ENCODE measurements at places on chromosomes 12 and 14.

DNA sequence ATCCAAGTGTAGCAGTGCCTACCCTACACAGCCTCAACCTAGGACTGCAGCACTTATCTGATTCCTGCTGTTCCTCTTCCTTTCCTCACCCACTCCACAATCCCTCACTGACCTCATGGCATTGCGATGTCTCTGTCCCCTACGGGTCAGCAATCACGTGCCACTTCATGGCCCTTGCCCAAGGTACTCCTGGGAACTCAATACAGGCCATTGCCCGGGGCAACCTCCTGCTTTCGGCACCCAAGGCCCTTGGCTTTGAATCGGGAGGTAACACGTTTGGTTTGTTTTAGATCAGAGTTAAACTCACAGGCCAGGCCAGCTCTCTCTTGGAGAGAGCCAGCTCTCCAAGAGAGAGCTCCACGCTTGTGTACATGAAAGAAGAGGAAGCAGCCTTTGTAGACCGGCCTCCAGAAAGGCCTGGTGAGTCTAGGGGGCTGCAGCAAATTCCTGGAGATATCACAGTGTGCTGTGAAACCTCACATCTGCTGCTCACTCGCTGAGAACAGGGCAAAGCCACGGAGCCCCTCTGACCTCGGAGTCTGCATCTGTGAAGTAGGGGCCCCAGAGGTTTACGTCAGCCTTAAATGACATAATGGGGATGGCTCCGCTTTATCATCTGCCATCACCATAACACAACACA, 12.2 kb downstream of the CLMN start:
- no peak for DNase-seq

GRCh38 chr14:90336401-90336800, 4.7 kb upstream of the NRDE2 start:
- DNase-seq, result no peak

DNA sequence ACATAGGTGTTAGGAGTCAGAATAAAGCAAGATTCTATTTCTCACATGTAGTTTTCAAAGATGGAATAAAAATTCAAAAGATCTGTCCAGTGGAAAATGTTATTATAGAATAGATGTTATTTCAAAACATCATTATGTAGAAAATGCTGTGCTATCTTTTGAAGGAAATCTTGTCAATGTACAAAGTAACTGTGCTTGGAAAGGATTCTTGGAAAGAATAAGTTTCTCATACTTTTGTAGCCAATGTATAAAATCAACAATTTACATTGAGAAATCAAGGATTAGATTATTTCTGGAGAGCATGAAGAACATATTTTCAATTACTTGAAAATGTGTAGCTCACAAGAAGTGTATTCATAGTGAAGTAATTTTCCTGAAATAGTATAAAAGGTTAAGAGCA, 532.5 kb upstream of the MGAT4C start:
- DNase-seq, result no peak

DNA sequence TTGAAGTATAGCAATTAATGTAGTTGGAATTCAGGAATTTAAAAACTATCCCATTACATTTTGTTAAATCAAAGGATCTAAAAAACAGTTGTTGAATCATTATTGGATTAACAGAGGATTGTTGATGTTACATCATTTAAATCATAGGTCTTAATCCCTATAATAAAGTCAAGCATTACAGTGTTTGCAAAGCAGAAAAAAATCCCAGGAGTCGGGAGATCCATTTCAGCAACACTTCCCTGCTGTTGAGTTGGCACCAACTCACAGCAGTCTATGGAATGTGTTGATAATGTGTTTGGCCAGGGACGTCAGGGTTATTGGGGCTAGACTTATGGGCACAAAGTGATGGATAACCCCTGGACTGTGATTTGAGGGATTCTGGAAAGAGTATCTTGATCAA, 99.1 kb upstream of the TMTC1 start:
- peak; percentile 59 for DNase-seq

GRCh38 chr12:49662998-49663843, 39.9 kb downstream of the PRPF40B start:
- DNase-seq, result no peak

GRCh38 chr14:73220634-73221033, 16.7 kb upstream of the PAPLN start:
- DNase-seq, result no peak

DNA sequence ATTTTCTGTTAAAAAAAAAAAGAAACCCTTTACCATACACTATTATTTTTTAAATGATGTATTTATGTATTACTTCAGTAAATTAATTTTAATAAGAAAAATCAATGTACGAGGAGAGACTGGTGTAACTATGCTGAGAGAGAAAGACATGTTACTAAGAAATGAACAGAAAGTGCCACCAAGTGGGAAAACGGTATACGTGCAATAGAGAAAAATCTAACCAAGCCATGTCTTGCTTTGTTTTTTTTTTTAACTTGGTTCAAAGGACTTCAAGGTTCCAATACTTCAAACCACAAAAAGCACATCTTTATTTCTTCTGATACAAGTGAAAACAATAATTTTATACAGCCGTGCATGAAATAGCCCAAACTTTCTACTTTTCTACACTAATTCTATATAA, 22.9 kb downstream of the NDUFA12 start:
- DNase-seq, result no peak

- DNase-seq, result no peak
Observed at GRCh38 chr14:74474376-74474775, 18.7 kb downstream of the NPC2 start.

DNA sequence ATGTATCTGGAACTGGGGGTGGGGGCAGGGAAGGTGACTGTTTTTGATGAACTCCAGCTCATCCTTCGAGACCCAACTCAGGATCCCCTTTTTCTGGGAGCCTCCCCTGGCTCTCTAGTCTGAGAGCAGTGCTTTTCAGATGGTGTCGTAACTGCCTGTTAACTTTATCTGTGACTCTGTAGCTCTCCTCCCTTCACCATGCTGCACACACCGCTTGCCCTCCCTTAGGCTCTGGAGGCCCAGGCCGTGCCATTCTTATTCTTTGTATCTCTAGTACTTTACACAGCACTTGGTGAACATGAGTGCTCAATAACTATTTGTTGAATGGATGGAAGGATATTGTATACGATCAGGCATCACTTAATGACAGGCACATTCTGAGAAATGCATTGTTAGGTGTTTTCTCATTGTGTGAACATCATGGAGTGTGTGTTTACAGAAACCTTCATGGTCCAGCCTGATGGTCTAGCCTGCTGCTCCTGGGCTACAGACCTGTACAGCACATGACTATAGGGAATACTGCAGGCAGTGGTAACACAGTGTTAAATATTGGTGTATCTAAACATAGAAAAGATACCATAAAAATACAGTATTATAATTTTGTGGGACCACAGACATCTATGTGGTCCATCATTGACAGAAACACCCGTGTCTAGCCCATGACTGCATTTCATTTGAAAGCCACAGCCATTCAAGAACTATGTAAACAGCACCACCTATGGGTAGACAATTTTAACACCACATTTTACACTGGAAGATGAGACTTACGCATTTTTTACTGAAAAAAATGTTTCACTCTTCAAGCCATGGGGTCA, 91.8 kb downstream of the EML1 start:
- DNase-seq, result no peak

DNA sequence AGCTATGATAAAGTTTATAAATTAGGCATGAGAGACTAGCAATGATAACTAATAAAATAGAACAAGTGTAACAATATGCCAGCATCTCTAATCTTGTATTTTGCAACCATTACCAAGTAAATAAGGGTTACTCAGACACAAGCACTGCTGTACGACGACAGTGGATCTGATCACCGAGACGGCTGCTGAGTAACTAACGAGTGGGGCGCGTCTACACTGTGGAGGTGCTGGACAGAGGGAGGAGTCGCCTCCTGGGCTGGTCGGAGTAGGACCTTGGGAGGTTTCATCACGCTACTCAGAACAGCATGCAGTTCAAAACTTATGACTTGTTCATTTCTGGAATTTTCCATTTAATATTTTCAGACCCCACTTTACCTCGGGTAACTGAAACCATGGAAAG, 18.4 kb downstream of the COA8 start:
- DNase-seq, result no peak

DNA sequence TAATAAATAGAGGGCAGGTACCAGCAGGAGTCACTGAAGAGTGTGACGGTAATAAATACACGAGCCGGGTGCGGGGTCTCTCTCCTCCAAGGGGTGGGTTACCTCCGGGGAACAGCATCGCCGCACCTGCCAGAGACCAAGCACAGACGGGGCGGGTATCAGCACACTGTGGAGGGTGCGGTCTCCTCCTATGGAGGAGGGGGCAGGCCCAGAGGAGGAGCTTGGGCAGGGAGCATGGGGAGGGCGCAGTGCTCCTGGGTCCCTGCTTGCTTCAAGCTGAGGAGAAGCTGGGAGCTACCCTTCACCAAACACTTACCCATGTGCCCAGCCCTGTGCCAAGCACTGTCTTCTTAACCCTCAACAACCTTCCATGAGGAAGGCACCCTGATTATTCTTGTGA, 12.8 kb downstream of the PGF start:
- DNase-seq, result no peak

DNA sequence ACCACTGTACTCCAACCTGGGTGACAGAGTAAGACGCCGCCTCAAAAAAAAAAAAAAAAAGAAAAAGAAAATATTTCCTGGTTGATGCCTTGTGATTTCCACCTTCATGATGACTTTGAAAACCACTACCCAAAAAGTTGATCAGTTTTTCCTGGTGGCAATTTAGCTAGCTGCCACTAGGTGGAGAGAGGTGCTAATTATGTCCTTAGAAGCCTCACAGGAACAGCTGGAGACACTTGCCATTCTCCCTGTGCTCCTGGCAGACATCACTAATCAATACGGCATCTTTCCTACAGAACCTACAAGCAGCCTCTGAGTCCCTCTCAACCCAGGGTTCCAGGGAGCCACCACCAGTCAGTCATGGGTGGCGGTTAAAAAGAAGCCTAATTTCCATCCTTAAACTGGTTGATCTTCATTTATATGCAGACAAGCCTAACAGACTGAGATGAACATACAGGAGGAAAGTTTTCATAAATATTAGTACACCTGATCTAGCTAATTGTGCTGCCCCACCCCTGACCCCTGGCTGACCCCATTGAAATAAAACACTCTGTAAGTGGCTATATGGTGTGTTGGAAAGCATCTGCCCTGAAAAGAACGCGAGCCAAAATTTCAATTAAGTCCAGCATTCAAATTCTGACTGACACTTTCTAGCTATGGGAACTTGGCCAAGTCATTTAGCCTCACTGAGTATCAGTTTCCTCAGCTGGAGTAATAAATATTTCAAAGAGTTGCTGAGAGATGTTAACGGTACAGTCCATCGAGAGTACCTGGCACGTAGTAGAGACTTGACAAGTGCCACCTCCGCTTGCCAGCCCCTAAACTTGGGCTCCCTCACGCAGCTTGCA, 6.2 kb upstream of the OAS1 start:
- peak; percentile 72 for DNase-seq

- no peak for DNase-seq
Observed at GRCh38 chr14:97524589-97525319, 727.6 kb downstream of the VRK1 start.

GRCh38 chr14:81727218-81727617, 193.6 kb upstream of the SEL1L start:
- no peak for DNase-seq

DNA sequence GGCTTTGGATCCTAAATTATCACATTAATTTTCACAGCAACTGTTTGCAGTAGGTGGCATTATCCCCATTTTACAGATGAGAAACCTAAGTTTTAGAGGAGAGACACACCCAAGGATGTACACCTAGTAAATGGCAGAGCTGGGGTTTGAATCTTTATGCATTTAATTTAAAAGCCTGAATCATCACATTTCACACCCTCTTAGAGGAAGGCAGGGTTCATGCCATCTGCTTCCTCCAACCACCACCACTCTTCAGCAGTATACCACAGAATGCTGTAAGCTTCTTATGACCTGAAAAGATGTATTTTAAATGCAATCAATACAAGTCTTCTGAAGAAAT, 90.3 kb downstream of the CRADD start:
- DNase-seq, result no peak

DNA sequence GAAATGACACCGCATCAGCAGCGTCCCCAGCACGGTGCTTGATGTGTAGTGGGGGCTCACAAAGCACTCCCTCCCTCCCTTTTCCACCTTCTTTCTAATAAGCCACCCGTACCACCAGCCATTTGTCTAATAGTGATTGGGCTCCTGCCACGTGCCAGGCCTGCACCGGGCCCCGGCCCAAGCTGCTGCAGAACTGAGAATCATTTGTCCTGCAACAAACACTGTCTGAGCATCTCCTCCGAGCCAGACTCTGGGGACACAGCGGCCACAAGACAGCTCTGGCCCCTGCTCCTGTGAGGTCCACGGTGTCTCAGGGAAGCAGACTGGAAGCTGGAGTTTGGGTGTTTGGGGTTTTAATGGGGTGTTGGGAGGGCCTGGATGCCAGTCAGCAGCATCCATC, 43.9 kb downstream of the MVK start:
- no peak for DNase-seq

DNA sequence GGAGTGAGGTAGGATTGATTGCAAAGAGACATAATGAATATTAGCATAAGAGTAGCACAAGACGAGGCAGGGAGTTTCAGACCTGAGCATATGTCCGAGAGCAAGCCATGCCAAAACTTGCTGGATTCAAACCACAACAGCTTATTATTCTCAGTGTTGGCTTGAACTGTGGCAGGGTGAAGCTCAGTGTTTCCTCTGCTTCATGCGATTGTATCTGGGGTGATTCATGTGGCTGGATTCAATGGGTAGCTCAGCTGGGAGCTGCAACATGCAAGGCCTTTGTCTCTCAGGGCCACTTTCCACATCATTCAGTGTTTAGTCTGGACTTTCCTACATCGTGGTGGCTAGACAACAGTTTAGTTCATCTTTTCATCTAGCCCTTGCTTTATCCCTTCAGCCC, 22.1 kb upstream of the E2F7 start:
- no peak for DNase-seq

DNA sequence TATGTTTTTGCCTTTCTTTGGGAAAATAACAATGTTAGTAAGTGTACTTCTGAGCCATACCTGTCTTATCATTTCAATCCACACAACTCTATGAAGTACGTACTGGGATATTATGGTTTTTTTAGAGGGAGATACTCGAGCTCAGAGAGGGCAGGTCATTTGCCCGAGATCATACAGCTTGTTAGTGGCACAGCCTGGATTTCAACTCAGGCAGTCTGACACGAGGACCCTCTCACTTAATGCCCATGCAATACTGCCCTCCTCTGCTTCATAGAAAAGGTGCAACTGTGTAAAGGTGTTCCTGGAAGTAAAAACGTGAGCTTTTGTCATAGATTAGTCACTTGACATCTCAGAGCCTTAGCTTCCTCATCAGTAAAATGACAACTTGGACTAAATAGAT, 128.0 kb downstream of the NDUFA12 start:
- peak; percentile 8 for DNase-seq

DNA sequence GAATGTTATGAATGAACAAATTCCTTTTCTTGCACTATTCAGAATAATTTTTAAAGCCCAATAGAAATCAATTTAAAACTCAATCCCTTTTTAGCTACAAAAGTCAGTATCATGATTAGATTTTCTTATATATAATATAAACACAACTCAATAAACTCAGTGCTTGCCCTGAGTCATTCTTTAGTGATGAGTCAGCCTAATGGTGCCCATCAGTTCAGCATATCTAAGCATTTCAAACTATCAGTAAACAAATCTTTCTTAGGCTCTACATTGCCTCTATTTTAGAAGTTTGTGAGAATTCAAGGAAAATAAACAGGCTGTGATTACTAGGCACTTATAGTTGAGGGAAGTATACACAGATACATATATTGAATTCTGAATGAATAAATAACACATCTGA, 179.6 kb downstream of the NELL2 start:
- DNase-seq, result no peak

Data from DMS 273 treated with DMSO at 0.1 percent for 48 hours (cell line).